ENCODE measurements at places on chromosomes 16 and 17.
A peak's percentile ranks its signal among the peaks of the same experiment; 100 is the strongest.

- DNase-seq: no peak
Measured at GRCh38 chr17:27609611-27610303, 21.2 kb upstream of the LGALS9 start.

- DNase-seq: no peak
Measured at GRCh38 chr16:7979448-7980132, 610.7 kb downstream of the TMEM114 start.

- no peak for DNase-seq
Measured at GRCh38 chr17:66939461-66940114, 24.9 kb upstream of the CACNG4 start.

- peak; percentile 86 for DNase-seq
Measured at GRCh38 chr17:74987909-74988711, 678 bp downstream of the CDR2L start.

- no peak for DNase-seq
Measured at GRCh38 chr17:74394977-74395376, 27.7 kb downstream of the GPR142 start.

GRCh38 chr17:79970576-79971068 lies 65.0 kb downstream of the TBC1D16 start:
- DNase-seq: no peak

GRCh38 chr17:46092991-46093390 lies 93.9 kb downstream of the STH start:
- DNase-seq: no peak

GRCh38 chr17:48819466-48819865 lies 2.4 kb upstream of the TTLL6 start:
- no peak for DNase-seq

GRCh38 chr17:5672141-5672540 lies 87.8 kb upstream of the NLRP1 start:
- no peak for DNase-seq

DNA sequence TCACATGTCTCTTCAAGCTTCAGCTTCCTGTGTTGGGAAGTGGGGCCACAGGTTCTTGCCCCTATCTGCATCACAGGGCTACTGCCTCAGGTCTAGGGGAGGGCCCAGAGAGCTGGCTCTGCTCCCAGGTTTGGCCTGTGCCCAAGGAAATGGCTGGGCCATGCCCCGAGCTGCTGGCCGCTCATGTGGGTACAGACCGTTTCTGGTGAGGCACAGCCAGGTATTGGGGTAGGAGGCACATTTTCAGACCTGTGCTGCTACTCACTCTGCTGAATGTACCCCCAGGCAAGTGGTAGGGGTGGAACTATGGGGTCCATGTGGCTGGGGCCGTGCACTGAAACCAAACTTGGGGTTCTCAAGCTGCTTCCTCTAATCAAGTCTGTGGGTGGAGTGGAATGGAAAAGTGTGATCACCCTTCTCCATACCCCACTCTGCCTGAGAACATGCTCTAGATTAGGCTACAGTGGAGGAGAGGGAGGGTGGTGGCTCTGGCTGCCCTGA lies 4.6 kb downstream of the GAS2L2 start:
- DNase-seq: no peak

DNA sequence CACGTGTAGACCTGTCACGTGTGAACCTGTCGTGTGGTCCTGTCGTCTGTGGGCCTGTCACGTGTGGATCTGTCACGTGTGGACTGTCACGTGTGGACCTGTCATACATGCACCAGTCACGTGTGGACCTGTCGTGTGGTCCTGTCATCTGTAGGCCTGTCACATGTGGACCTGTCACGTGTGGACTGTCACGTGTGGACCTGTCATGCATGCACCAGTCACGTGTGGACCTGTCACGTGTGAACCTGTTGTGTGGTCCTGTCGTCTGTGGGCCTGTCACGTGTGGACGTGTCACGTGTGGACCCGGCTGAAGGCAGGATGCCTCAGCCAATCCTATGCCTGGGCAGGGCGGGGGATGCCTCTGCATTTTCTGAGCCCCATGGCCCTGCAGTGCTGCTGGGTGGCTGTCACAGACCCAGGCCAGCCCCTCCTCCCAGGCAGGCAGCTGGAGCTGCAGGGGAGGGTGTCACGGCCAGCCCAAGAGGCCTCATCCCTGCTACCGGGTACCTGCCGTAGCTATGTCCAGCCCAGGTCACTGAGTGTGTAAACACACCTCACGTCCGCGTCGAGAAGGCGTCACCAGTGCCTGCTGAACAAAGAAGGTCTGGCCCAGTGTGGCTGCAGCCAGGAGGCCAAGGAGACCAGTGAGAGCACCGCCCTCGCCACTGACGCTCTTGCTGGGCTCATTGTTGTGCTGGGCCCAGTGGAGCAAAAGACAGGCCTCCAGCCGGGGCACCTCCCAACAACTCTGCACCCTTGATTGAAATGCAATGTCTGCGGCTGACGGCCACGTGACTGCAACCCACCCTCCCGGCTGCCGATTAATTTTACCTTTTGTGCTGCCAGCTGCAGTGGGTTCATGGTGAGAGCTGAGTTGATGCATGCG lies 18.6 kb upstream of the ACSF3 start:
- DNase-seq: no peak

DNA sequence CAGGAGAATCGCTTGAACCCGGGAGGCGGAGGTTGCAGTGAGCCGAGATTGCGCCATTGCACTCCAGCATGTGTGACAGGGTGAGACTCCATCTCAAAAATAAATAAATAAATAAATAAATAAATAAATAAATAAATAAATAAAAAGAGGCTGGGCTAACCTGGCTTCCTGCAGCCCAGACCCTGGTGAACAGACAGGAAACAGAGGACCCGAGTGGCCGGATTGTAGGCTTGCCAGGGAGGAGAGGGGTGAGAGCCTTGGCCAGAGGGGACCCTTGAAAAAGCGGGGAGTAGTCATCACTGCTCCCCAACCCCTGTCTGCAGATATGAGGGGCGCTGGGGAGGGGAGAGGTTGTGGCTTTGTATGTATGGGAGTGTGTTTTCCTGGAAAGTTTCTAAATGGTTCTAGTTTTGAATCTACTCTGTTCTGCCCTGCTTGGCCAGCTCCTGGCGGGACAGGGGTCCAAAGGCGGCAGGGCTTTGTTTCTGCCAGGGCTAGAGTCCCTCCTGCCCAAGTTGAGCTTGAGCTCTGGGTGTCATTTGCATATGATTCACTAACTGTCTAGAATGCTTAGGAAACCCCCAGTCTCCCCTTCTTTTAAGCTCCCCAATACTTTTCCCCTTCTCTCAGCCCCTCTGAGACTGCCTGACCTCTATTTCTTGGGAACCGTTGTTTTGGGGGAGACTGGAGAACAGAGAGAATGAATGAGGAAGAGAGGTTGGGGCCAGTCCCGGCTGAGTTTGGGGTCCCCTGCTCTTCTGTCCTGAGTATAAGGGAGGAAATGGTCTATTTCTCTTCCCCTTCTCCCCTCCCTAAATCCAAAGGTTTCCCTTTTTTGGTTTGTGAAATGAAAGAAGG lies 16.4 kb downstream of the RARA start:
- DNase-seq: no peak

DNA sequence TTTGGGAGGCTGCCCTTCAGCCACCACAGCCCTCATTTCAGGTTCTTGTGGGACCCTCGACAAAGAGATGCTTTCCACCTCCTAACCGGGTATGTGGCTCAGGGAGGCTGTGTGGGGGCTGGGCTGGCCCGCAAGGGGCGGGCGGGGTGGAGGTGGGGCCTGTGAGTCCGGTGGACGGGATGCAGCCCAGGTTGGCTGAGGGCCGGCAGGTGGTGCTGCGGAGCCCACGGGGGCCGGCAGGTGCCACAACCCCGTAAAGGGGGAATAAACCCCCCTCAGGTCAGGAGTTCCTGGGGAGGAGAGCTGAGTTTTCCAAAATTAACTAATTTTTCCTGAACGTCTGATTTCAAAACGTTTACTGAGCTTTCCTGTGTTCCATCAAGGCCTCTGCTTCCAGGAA lies 4.9 kb upstream of the CIAO3 start:
- DNase-seq: no peak

GRCh38 chr16:69620573-69620972 lies 54.8 kb downstream of the NFAT5 start:
- no peak for DNase-seq

DNA sequence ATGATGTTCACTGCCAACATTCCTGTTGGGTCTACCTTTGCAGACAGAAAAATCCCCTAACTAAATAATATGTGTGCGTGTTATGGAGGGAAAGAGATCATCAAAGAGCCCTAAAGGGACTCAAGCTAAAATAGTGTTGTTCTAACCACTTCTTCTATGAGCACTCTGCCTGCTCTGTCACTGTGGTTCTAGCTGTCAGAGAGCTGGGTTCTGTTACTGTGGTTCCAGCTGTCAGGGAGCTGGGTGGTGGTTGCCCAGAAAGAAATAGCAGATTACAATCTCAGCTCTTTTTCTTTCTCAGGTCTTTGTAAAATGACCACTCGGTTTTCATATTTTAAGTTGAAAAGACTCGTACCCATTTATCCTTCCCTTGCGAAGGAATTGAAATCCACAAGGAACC lies 176.3 kb downstream of the HS3ST3A1 start:
- DNase-seq: no peak

- DNase-seq: no peak
Measured at GRCh38 chr16:66207139-66207882, 159.2 kb upstream of the CDH5 start.

GRCh38 chr16:3413730-3414379 lies 12.8 kb downstream of the ZNF174 start:
- DNase-seq: peak; percentile 3

GRCh38 chr16:73371584-73372319 lies 323.8 kb upstream of the ZFHX3 start:
- no peak for DNase-seq

DNA sequence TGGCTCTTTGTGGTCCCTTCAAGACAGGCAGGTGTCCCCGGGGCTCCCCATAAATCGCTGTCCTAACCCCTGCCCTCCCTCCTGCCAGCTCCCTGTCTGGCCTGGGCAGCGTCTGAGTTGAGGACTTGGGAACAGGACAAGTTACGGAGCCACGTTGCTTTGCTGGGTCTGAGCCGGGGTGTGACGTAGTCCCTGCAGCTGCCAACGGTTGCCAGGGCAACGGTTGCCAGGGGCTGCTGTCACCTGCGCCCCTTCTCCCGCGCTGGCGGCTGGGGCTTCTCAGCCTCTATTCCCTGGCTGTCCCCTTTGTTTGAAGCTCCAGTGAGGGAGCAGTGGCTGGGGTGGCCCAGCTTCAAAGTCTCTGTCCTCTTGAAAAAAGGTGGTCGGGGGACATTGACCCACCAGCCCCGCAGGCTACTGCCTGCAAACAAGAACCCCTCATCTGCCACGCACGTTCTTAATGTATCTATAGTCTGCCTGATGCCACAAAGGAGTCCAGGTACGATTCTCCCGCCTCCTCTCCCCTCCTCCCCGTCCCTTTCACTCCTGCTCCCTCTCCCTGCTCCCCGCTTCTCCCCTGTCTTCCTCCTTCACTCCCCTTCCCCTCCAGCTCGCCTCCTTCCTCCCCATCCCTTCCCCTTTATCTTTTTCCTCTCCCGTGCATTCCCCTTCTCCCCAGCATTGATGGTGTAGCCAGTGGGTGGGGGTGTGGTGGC lies 10.9 kb downstream of the ADGRG1 start:
- no peak for DNase-seq

DNA sequence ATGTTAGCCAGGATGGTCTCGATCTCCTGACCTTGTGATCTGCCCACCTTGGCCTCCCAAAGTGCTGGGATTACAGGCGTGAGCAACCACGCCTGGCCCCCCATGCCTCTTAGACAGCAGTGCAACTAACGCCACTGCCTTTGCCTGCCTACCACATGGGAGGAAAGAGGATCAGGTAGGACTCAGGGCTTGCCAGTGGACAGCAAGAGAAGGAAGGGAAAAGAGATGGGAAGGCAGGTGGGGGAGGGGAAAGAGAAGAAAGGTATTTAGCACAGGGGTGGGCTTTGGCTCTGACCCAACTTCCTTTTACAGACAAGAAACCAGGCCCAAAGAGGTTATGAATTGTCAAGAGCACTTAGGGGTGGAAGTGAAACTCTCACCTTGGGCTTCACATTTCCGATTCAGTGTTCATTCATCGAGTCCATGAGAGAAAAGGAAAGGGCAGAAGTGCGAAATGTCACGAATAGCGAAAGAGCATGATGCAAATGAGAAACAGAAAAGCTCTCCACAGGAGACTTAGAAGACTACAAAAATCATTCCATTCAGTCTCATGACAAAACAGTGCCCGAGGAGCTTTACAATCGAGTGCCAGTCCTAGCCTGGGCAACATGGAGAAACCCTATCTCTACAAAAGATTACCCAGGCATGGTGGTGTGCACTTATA lies 36.4 kb downstream of the CDK5R1 start:
- DNase-seq: no peak

- no peak for DNase-seq
Measured at GRCh38 chr17:10117581-10118001, 80.8 kb downstream of the GAS7 start.

GRCh38 chr16:66986559-66986958 lies 1.8 kb upstream of the CES4A start:
- DNase-seq: no peak
